ENCODE measurements at places on chromosomes 3 and 15.

DNA sequence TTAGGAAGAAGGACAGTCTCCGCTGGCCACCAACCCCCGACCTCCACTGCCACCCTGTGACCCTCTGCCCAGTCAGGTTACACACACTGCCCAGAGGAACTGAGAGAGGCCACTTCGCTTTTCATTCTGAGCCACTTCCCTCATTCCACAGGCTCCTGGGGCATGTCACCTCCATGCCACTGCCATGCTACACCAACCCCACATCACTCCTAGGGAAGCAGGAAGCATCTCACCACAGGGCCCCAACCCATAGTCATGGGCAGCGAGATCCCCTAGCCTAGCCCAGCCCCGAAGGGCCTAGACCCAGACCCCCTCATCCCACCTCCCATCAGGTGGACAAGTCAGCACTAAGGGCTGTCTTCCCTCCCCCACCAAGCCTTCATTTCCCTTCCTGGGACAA lies 1.4 kb downstream of the PLCB2 start:
- DNase-seq = no peak

- DNase-seq = no peak
Measured at GRCh38 chr3:124553178-124553577, 177.1 kb upstream of the UMPS start.

DNA sequence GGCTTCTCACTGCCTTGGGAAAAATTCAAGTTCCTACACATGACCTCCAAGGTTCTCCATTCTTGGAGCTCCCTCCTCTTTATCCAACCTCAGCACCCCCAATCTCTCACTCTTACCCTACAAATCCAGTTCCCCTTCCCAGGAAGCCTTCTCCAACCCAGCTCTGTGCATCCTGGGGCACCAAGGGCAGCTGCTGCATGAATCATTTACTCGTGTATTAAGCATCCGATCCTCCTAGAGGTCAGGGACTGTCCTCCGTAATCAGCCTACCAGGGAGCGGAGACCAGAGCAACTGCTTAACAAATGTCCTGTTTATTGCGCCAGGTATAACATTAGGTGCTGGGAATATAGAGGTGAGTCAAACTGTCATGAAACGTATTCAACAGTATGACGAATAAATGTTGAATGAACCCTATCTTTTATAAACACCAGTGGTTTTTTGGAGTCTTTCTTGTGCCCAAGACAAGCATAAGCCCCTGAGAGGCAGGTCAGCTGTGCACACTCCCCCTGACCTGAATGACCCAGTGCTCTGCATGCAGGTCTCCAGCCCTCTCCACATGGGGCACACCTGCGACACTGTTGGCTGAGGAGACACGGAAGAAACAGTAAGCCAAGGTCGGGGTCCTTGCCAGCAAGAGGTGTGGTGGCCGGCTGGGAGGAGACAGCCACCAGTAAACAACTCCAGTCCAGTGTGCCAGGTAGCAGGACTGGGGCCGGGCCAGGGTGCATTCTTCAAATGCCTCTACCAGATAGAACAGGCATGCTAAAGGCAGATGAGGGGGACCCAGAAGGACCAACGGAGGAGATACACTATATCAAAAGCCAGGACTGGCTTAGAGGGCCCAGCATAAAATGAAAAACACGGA lies 27.6 kb downstream of the ANP32A start:
- no peak for DNase-seq

DNA sequence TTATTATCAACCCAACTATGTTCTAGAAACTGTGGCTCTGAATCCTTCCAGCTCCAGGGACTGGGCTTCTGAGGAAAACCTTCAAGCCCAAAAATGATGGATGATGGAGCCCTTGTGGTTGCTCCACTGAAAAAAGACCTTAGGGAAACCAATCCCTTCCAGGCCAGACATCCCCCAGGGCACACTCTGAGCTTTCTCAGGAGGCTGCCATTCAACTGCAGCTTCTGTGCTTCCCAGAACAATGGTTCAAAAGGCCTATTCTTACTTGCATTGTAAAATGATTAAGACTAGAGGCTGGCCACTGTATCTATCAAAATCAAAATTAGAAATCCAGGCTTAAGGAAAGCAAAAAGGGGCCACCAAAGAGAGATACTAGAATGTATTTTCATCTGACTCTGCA lies 27.3 kb downstream of the EID1 start:
- no peak for DNase-seq

- peak; percentile 1 for DNase-seq
Measured at GRCh38 chr3:87084868-87085267, 93.9 kb upstream of the VGLL3 start.

- DNase-seq = no peak
Measured at GRCh38 chr3:72279631-72280041, 494.7 kb upstream of the PROK2 start.

GRCh38 chr15:95429345-95429744 lies 901.2 kb upstream of the NR2F2 start:
- no peak for DNase-seq

GRCh38 chr3:147187687-147188086 lies 218.7 kb downstream of the ZIC4 start:
- no peak for DNase-seq

DNA sequence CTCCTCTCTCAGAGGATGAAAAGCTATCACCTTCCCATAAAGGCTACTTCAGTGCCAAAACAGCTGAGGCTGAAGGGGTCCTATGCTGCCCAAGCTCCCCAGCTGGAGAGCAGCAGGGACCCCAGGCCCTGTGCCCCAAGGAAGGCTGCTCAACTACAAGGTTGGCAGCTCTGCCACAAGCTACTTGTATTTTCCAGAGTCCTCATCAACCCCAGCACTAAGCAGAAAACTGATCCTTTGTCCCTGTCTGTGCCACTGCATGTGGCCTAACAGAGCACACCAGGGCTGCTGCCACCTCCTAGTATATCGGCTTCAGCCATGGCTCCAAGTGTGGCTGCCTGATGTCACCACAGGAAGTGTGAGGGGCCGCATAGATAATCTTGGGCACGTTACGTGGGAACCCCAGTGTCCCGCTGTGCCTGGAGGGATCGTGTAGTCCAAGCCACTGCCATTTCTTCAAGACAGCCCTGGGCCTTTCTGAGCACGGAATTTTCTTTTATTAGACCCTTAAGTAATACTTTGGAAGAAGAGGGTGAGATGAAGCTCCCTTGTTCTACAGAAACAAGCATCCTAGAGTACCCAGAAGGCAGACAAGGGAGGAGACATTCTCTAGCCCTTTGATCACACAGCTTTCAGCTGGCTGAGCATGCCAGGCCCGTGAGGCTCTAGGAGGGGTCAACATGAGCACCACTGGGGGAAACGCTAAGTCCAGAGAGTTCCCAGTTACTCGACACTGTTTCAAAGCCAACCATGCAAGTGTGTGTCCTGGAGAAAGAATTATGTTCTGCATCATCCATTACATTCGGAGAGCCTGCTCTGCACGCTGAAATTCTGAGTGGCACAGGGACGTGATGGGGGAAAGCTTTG lies 60.7 kb downstream of the CAPN7 start:
- no peak for DNase-seq

- DNase-seq = no peak
Measured at GRCh38 chr3:34650131-34650530, 851.7 kb downstream of the PDCD6IP start.

- DNase-seq = no peak
Measured at GRCh38 chr3:127214975-127215374, 22.0 kb downstream of the PRR23E start.

- DNase-seq = no peak
Measured at GRCh38 chr3:46849686-46850467, 13.4 kb downstream of the MYL3 start.

DNA sequence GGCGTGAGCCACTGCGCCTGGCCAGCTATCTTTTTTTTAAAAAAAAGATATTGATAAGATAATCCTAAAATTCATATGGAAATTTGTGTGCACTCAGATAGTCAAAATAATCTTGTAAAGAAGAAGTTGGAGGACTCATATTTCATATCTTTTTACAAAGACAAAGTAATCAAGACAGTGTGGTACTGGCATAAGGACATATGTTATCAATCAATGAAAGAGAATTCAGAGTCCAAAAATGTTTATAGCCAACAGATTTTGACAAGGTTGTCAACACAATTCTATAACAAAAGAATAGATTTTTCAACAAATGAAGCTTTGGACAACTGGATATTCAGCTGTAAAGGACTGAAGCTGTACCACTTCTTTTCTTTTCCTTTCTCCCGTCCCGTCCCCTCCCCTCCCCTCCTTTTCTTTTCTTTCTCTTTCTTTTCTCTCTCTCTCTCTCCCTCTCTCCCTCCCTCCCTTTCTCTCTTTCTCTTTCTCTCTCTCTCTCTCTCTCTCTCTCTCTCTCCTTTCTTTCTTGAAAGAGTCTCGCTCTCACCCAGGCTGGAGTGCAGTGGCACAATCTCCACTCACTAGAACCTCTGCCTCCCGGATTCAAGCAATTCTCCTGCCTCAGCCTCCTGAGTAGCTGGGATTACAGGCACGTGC lies 126.8 kb downstream of the GSK3B start:
- no peak for DNase-seq

DNA sequence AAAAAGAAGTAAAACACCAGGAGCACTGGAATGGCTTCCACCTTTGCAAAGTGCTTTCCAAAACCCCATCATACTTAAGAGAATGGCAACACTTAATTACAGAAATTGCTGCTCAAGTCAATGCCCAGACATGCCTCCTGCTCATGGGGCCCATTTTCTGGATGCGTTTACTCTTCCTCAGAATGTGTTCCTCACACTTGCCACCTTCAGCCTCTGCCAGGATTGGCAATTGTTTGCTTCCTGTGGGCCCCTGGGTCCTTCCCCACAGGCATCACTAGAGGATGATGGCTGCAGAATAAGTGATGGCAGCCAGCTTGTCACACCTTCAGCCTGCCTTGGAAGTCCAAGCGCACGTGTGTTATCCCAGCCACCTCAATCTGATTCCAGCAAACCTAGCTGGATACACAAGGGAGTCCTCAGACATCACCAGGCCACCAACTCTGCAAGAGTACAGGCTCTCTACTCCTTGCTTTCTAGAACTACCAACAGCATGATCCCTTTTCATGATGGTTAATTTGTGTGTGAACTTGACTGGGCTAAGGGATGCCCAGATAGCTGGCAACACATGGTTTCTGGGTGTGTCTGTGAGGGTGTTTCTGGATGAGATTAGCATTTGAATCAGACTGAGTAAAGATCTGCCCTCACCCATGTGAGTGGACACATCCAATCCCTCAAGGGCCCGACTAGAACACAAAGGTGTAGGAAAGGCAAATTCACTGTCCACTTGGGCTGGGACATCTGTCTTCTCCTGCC lies 4.9 kb upstream of the NUP210 start:
- DNase-seq = no peak

GRCh38 chr3:46717447-46718231 lies at the start of gene PRSS50:
Gene PRSS50 (minus strand): TSS chr3:46717869. CDS start chr3:46717824, 45 bp downstream.
- DNase-seq = peak; percentile 63

- DNase-seq = no peak
Measured at GRCh38 chr15:67803299-67803698, 22.0 kb upstream of the SKOR1 start.

DNA sequence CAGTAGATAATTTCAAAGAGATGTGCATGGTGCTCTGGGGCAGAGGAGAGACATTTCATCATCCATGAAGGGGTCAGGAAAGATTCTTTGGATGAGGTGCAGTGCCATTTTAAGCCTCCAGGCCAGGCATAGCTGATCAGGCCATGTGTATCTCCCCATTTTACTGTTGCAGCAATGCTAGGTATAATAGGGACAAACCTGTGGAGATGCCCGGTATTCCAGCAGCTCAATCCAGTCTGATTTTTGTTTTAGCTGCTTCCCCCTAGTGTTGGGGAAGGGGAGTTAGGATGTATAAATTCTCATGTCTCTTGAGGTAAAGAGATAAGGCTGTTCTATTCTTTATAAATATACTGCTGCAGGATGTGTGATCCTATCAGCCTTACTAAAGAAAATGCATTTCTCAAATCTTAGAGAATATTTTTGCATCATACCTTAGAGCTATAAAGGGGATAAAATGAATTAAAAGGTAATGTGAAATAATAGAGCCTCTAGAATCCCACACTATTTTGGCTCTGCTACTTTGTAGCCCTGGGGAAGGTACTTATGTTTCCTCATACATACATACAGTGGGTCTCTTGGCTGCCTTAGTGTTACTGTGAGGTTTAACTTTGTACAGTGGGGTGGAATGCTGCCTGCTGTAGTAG lies 5.2 kb downstream of the CDV3 start:
- no peak for DNase-seq

GRCh38 chr3:107643038-107643883 lies 120.5 kb downstream of the BBX start:
- no peak for DNase-seq

DNA sequence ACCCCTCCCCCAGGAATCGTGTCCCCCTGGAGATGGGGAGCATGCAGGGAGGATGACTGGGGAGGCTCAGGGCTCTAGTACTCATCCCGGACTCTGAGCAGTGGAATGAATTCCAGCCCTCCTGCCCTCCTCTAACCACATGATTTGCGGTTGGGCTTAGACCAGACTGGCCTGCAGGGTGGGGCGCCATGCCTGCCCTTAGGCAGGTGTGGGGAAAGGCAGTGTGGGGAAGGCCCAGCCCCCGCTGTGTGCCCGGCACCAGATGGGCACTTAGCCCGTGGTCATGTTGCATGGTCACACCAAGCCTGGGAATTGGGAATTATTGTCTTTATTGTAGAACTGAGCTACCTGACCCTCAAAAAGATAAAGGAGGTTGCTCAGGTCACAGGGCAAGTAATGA lies 283.8 kb downstream of the TLE3 start:
- DNase-seq = no peak

- peak; percentile 56 for DNase-seq
Measured at GRCh38 chr3:17749281-17749680, 6.8 kb upstream of the TBC1D5 start.

GRCh38 chr3:55124371-55124770 lies 196.5 kb upstream of the LRTM1 start:
- DNase-seq = no peak

DNA sequence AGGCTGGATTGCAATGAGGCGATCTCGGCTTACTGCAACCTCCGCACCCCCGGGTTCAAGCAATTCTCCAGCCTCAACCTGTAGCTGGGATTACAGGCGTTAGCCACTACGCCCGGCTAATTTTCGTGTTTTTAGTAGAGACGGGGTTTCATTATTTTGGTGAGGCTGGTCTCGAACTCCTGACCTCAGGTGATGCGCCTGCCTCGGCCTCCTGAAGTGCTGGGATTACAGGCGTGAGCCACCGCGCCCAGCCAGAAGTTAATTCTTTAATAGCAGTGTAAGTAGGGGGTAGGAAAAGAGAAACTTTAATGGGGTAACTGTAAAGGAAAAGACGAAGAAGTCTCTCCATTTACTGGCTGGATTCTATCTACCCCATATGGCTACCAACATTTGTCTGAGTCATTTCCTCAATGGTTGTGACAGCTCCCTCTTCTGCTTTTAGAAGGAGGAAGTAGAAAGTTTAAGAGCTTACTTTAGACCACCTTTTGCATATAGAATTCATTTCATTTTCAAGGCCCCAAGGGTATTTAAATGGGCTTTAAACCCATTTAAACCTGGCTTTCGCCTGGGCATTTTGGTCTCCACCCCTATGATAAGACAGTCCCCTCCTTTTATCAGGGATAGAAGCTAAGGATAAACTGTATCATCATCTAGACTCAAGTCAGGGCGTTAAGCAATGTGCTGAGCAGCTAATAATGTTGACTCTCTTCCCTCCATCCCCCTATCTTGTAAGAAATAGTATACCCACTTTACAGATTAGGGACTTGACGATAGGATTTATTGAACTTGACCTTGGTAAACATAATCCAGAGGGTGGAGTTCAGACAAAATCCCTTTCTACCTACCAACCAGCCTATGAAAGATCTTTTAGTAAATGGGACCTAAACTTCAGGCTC lies 1.1 kb upstream of the CDV3 start:
- DNase-seq = peak; percentile 71
